ENCODE measurements at places on chromosomes 7 and 10.

- DNase-seq: no peak
Observed at GRCh38 chr7:154688952-154689351, 314.0 kb downstream of the PAXIP1 start.

GRCh38 chr10:33260403-33261149, 73.9 kb downstream of the NRP1 start:
- DNase-seq: no peak

DNA sequence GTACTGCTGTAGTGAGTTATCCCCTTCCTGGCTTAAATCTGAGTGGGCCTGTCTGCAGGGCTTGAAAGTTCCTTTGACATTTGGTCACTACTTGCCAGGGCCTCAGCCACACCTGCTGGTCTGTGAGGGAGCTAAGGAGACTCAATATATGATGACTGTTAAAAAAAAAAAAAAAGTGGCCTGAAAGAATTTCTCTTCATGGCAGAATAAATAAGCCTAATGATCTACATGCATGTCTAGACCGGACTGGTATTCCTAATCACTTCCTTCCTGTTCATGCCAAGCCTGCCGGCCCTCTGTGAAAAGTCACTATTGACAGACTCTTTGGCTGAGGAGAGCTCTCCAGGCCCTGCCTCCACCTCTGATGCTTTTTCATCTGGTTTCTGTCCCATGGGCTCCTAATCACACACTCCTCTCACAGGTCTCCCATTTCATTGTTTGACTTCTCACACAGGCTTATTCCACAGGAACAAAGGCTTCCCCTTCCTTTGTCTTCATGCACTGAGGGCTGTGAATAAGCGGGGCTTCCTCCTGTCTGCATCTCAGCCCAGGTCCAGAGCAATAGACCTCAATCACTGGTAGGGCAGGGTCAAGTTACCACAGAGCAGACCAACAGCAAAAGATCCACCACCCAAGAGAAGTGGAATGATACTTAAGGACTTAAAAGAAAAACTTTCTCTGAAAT, 99.1 kb upstream of the SEC61G start:
- DNase-seq: no peak

DNA sequence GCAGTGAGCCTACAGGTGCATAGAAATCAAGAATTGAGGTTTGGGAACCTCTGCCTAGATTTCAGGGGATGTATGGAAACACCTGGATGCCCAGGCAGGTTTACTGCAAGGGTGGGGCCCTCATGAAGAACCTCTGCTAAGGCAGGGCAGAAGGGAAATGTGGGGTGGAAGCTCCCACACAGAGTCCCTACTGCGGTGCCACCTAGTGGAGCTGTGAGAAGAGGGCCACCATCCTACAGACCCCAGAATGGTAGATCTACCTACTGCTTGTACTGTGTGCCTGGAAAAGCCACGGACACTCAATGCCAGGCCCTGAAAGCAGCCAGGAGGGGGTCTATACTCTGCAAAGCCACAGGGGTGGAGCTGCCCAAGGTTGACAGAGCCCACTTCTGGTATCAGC, 533.5 kb downstream of the GPAM start:
- DNase-seq: no peak

DNA sequence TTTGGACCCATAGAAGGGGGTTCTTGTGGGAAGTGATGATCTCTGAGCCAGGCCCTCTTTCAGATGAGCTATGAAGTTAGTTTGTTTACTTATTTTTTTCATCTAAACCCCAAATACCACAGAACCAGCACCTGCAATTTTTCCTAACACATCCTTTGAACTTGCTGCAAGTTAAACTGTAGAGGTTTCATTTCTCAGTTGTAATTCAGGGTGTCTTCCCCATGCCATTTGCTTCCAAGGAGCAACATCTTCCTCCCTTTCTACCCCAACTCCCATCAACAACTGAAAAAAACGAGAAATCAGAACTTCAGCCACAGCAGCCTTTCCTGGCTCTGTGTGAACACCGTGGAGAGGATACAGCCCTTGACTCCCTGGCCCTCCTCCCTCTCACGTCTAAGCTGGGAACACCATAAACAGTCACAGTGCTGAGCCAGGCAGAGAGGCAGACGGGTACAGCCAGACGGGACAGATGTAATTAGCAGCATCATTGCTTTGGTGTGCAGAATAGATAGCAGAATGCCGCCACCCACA, 63.6 kb downstream of the RGS10 start:
- DNase-seq: no peak

- DNase-seq: no peak
Observed at GRCh38 chr10:69820817-69821216, 19.1 kb downstream of the COL13A1 start.

GRCh38 chr7:13057462-13058200, 370.2 kb downstream of the ARL4A start:
- no peak for DNase-seq

DNA sequence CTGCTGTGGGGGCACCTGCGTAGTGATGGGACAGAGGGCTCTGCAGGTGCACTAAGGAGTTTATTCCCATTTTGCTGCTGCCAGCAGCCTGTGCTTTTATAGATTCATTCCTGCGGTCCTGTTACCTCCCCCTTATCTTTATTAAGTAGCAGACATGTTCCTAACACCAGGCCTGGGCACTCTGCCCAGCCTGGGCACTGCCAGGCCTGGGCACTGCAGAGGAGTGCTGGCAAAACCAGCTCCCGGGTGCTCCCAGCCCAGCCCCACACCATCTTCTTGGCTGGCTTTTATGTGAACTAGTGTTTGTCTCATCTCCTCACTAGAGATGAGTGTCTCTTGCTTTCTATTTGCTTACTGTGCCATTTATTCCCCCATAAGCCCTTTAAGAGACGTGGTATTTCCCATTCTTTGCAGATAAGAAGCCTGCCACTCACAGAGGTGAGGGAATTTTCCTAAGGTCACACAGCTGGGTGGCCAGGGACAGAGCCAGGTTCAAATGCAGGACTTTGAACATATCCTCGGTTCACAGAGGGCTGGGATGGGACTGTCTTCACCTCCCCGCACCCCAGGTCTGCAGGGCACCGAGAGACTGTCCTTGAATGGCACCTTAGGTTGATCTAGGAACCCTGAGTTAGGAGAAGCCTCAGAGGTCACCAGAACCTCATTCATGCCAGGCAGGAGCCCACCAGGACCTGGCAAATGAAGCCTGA, 14.6 kb upstream of the DRGX start:
- no peak for DNase-seq

DNA sequence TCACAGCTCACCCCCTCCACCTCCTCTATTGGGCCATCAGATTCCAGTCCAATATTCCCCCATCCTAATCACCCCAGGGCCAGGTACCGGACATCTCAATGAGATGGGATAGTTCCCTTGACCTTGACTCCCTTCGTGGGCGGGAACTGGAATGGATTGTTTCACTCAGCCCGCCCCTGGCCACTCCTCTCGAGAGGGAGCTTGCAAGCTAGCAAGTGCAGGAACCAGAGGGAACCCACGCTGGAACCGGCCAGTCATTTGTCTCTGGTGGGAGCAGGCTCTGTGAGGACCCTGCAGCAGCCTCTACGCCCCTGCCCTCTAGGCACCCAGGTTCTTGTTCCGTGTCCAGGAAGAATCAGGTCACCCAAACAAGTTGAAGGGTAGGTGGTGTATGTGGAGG, 11.0 kb upstream of the RADIL start:
- DNase-seq: no peak

GRCh38 chr10:1382711-1383110, 326.5 kb downstream of the WDR37 start:
- no peak for DNase-seq

GRCh38 chr10:55214608-55215007, 413.6 kb upstream of the PCDH15 start:
- DNase-seq: no peak

DNA sequence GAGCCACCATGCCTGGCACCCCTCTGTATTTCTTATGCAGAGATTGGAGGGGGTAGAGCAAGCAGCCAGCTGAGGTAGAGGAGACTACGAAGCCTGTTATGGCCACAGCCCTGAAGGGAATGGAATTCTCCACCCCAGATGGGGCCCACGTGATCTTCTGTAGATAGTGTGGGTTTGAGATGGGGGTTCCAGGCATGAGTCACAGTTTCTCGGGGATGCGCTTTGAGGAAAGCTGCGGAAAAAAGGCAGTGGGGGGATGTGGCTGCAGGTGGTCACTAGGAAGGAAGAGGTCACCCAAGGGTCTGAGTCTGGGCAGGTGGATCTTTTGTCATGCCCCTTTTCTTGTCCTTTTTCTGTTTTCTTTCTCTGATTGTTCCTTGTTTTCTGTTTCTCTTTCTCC, 11.5 kb downstream of the FAM131B start:
- no peak for DNase-seq

GRCh38 chr7:79933144-79933543, 201.5 kb upstream of the GNAI1 start:
- DNase-seq: no peak

- no peak for DNase-seq
Observed at GRCh38 chr7:100886142-100886935, 3.2 kb downstream of the UFSP1 start.

DNA sequence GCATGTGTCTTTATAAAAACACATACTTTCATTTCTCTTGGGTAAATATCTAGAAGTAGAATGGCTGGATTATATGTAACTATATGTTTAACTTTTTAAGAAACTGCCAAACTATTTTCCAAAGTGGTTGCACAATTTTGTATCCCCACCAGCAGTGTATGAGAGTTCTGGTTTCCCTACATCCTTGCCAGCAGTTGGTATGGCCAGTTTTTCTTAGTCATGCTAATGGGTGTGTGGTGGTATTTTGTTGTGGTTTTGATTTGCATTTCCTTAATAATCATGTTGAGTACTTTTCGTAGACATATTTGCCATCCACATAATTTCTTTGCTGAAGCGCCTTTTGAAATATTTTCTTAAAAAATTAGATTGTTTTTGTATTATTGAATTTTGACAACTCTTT, 60.3 kb downstream of the NEUROG3 start:
- DNase-seq: no peak

DNA sequence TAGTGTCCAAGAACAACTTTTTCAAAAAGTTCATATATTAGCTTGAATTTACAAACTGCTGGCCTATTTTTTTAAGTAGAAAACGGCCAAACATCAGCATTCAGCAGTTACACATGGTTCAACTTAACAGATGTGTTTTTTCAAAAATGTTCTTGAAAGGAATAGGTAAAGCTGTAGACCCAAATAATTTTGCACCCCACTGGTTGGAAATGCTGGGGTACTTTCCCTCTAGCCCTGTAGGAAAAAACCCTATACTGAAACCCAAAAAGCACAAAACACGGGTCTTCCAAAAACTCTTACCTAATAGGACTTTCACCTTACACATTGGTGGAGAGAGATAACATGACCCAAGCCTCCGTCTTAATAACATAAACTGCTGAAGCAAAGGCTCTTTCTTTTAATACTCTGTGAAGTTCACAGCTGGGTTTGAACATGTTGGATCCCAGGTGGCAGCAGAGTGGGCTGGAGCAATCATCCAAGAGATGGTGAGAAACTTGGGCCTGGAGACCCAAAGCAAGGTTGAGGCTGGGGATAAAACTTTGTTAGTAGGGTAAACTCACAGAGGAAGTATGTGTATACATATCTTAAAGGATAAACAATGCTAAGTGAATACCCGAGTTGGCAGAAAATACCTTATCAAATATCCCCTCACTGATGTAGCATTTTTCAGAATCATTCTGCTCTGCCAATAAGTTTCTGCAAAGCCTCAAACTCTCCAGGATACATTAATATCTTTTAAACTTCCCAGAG, 629 bp upstream of the DNAJC9 start:
- no peak for DNase-seq

DNA sequence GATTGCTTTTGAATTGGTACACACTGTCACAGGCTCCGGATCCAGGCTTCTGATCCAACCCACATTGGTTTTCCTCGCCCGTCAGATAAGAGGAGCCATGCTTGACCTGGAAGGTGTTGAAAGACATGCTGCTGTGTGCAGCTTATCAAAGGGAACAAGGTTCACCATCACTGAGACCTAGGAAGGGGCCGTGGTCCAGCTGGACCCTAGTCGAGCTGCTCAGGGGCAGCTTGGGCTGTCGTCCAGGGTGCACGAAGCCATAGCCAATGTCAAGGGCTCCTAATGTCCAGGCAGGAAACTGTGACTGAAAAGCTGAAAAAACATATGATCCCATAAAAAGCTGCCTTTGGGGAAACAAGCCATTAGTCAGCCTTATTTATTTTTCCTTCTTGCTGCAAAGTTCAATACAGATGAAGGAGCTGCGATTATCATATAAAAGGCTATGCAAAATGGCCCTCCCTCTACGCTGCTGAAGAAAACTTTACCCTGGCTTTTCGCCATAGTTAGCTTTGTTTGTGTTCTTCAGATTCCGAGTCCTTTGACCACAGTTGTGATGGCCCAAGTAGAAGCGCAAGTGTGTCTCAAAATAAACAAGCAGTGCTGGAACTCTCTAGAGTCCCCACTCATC, 118.0 kb downstream of the CREB5 start:
- DNase-seq: no peak

DNA sequence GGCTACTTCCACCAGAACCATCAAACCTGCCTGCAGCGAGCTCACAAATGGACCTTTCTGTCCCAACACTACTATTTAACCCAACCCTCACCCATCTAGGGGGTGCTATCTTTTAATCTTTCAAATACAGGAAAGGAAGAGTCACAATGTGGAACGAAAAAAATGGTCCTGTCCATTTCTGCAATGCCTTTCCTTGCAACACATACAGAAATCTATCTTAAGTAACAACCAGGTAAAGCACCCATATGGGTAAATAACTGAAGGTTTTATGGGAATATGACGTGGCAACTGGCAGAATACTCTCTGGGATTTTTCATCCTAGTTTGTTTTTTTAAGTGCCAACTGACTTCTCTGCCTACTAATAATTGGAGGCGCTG, 24.6 kb downstream of the TNS3 start:
- DNase-seq: no peak

DNA sequence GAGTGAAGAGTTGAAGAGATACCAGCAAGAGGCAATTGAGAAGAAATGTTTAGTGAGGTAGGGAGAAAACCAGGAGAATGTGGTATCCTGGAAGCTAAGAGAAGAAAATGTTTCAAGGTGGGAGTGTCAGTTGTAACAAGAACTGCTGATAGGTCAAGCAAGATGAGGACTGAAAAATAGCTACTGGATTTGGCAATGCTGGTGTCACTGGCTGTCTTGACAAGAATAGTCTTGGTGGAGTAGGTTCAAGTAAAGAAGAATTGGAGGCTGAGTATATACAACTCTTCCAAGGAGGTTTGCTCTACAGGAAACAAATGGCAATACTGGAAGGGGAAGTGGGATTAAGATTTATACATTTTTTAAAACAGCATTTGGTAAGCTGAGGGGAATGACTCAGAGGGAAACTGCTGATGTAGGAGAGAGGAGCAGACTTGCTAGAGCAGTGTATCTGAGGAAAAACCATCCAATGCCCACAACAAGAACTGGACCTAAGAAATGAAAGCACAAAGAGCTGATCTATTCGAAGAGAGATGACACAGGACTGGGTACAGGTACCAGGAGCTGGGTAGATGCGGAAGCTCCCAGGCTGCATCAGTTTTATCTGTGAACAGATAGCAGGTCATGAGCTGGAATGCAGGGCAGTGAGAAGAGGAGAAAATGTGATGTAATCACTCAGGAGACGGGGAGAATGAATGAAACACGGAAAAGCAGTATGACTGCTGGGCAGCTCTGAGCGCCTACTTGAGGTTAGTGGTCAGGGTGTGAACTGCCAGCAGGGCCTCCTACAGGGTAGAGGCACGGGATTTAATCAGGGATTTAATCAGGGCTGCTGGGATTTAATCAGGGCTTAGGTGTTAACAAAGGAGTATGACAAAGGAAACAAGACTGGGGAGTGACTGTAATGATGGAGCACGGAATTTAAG, 34.5 kb downstream of the FAM25A start:
- no peak for DNase-seq
